Fibroblast of pulmonary artery (primary cell): ENCODE measurements at places on chromosomes 5 and 9.
A peak's percentile ranks its signal among the peaks of the same experiment; 100 is the strongest.

GRCh38 chr5:154203798-154204578 lies 13.5 kb downstream of the GALNT10 start:
- no peak for DNase-seq

DNA sequence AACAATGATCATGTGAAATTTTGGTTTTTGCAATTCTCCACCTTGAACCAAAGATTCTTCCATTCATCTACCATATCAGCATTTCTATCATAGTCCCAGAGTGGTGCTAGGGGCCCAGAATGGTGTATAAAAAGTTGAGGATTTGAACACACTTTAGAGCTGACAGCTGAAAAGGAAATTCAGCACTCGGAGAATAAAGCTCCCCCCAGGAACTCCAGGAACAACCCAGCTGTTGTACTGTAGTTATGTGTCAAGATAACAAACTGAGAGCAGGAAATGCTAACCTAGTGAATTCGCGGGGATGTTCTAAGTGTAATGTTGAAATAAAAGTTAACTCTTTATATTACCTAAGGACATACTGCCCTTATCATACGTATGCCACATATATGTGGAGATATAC lies 216.7 kb downstream of the NFIB start:
- peak; percentile 90 for DNase-seq

GRCh38 chr5:439636-440035 lies 3.3 kb upstream of the EXOC3 start:
- no peak for DNase-seq

DNA sequence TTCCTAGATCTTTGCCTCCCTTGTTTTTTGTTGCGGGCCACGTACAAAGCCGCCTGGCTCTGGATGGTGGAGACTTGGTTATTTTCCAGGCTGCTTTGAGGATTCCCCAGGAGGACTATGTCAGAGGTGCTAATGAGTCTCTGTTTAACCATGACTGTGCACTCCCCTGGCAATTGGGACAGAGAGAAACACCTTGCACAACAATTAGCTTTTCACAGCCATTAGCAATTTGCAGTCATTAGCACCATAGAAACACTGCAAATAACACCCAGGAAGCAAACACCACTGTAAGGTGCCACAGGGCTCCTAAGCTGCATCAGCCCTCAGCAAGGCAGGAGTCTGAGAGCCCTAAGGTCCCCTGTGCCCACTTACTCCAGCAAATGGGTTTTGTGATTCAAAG lies 201.0 kb upstream of the VLDLR start:
- no peak for DNase-seq

DNA sequence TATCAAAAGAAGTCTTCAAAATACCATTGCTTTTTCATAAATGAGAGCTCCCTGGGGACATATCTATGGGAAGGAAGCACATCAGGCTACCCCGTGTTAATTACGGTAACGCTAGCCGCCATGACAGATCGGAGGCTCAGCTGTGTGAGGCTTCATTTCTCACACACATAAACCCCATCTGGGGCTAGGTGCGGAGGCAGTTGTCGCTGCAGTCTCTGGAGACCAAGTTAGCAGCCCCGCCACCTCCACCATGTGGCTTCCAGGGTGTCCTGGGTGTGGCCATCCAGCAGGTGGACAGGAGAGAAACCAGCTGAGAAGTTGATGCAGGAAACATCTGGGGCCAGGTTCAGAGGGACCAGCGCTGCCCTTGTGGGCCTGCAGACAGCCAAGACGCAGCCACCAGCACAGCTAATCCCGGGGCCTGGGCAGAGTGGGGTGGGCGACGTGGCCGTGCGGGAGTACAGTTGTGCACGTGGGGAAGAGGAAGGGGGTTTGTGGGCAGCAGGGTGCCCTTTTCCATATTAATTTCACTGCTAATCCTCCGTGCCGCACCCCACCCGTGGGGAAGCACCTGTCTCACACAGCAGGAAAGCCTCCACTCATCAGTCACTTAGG lies 426.5 kb downstream of the IRX1 start:
- no peak for DNase-seq

DNA sequence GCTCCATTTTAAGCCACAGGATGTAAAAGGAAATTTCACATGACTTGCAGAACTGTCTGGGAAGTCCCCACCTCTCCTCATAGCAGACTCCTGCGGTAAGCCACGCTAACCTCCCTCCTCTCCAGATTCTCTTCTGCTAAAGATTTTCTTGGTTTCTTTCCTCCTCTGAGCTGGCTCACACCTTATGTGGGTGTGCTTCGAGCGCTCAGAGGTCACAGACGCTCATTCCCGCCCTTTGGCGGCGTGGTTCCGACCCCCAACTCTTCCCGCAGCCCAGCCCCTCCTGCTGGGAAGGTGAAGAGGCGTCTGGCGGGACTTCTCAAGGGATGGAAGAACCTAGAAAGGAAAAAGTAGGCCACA lies 32.9 kb upstream of the CDK20 start:
- no peak for DNase-seq

DNA sequence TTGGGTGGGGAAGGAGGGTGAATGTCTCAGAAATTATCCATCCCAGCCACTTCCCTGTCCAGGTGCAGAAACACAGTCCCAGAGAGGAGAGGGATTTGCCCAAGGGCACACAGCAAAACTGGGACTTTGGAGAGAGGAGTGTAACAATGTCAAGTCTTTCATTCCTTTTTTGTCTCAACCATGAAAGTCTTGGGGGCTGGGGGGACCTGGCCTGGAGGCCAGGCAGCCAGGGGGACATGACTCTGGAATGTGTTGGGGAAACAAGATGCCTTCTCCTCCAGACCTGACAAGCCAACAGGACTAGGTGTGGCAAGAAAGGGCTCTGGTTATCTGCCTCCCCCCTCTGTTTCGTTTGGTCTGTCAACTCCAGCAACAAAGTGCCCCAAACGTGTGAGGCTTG lies 13.9 kb upstream of the HAND1 start:
- no peak for DNase-seq

DNA sequence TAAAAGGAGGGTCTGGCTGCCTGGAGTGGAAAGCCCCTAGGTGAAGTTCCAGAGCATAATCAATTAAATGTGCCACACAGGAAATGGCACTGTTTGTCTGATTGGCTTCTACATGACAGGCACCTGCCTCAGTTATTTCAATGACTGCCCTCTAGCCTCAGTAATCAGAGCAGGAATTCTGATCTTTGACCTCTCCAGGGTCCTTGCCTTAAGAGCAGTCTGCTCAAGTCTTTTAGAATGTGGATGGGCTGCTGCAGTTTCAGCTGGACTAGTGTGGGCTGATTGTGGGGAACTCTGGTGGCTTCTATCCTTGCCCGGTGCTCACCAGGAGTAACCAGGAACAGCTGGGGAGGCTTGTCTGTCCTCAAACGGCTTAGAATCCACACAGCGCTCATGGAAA lies 98.9 kb downstream of the LIX1 start:
- no peak for DNase-seq

DNA sequence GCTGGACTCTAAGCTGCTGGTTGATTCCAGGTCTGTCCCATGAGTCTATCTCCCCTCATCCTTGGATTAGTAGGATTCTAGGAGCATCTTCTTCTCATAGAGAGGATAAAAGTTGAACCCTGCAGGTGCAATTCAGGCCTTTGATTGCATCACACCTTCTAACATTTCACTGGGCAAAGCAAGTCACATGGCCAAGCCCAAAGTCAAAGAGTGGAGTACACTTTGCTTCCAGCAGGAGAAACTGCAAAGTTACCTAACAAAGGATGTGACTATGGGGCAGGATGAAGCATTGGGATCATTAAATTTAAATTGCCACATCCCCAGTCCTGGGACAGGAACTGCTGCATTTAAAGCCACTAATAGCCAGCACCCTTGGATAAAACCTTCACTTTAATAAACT lies 51.0 kb upstream of the EGFLAM start:
- no peak for DNase-seq

DNA sequence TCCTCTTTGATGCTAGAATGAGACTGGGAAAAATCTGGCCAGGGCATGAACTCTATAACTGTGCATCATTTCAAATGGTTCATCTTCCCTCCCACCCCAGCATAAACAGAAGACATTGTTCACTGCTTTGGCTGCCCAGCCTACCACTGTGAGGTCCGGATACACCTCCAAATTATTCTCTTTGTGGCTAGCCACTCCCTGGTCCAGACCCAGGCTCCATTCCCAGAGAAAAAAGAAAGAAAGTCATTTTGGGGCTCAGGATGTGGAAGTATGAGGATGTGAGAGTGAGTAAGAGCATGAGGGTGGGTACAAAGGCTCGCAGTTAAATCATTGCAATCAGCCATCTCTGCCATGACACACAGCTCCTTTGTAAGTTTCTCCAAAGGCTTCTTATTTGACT lies 559.2 kb downstream of the PSAT1 start:
- no peak for DNase-seq

- no peak for DNase-seq
Observed at GRCh38 chr5:112276991-112277390, 142.1 kb downstream of the EPB41L4A start.

DNA sequence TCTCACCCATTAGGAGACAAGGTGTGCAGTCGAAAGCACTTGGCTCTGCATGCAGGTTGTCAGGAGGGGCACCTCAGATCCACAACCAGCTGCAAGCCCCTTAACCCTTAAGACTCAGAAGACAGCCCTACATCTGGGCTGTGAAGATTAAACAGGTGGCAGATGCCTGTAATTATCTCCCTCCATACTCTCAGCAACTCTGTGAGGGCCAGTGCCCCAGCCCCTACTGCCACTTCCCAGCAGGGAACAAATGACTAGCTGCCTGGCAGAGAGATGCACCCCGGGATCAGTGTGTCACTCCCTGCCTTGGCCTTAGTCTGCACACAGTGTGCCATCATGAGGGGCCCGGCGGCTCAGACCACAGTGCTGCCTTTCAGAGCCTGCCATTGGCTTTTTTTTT lies 42.0 kb downstream of the CRB2 start:
- DNase-seq: no peak

- DNase-seq: no peak
Observed at GRCh38 chr9:116704470-116704869, 17.4 kb downstream of the TRIM32 start.

GRCh38 chr5:73288803-73289720 lies 116.1 kb downstream of the TMEM174 start:
- no peak for DNase-seq

GRCh38 chr5:151739395-151739794 lies 19.0 kb downstream of the ATOX1 start:
- peak; percentile 49 for DNase-seq

DNA sequence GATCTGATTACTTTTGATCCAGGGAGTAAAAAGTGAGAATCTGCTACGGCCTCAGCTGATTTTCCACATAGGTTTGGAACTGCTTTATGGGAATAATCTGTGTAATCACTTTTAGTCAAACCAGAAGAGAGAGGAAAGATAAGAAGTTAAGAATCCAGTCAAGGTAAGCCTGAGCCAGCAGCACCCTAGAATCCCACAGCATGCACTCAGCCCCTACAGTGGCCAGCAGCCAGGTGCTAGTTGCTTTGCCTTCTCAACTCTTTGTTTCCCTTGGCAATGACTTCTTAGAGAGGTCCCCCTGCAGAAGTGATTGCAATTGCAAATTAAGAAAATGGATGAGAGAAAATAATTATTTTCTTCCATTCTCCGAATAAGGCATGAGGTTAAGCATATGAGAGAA lies 59.7 kb upstream of the TMED7 start:
- DNase-seq: no peak

GRCh38 chr5:108715408-108715807 lies 32.3 kb upstream of the FER start:
- DNase-seq: no peak

GRCh38 chr5:18119156-18119785 lies 485.0 kb downstream of the TAF11L14 start:
- no peak for DNase-seq

GRCh38 chr9:79735023-79735779 lies 163.4 kb downstream of the TLE4 start:
- DNase-seq: no peak

- DNase-seq: no peak
Observed at GRCh38 chr5:122694884-122695283, 80.0 kb upstream of the SNX2 start.

DNA sequence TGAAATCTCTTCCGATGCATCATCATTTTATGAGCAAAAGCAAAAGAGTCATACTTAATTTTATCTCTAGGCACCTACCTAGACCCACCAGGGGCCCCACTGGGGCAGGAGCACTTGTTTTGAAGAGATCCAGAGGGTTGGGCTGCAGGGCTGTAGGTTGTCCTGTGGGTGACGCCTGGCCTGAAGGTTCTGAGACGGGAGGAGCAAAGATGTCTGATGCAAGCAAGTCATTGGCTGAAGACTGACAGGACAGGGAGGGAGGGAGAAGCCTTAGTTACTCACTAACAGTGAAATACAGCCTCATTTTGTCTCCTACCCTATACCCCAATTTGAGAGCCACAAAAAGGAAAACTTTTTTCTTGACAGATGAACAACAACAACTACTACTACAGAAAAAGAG lies 17.1 kb upstream of the C9 start:
- no peak for DNase-seq

- no peak for DNase-seq
Observed at GRCh38 chr5:116135344-116135743, 50.5 kb downstream of the COMMD10 start.

DNA sequence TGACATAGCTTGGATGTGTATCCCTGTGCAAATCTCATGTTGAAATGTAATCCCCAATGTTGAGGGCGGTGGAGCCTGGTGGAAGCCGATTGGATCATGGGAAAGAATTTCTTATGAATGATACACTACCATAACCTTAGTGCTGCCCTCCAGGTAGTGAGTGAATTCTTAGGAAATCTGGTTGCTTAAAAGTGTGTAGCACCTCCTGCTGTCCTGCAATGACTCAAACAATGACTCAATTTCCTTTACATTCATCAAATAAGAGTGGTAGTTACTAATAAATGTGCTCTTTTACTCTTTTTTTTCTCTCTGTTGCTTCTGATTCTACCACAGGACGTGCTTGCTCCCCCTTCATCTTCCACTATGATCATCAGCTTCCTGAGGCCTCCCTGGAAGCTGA lies 1696.0 kb upstream of the CDH9 start:
- DNase-seq: no peak

DNA sequence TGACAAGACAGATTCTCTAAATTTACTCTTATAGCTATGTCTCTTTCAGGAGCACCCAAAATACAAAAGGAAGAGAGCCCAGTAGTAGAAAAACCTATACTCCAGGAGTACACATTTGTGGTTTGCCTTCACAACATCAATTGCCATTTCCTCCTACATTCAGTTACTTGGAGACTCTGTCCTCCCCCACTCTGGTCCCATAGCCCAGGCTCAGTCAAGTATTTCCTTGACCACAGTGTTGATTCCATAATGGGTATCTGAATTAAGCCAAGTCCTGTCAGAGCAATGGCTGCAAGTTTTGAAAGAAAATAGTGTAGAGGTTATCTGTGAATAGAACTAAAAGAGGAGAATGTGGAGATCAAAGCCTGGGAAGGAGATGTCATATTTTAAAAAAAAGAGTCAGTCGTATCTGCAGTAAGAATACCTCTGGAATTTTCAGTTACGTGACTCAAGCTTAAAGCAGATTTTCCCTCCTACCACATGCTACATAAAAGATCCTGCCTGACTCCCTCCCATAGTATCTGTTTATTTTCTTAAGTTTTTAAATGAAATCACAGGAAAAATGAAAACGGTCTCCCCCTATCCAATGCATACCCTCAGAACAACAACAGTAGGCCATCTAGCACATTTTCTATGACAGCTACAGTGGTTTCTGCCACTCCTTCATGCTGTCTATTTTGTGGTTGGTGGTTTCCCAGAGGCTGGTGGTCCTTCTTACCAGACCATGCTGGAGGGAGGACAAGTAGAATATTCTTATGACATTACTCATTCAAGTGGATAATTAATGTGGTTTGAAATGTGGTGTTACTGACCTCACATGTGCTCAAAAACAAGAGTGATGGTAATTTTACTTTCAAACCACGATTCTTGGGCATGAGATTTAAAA lies 249.7 kb upstream of the TMEM161B start:
- no peak for DNase-seq
